ENCODE measurements at places on chromosomes 12 and 14.

DNA sequence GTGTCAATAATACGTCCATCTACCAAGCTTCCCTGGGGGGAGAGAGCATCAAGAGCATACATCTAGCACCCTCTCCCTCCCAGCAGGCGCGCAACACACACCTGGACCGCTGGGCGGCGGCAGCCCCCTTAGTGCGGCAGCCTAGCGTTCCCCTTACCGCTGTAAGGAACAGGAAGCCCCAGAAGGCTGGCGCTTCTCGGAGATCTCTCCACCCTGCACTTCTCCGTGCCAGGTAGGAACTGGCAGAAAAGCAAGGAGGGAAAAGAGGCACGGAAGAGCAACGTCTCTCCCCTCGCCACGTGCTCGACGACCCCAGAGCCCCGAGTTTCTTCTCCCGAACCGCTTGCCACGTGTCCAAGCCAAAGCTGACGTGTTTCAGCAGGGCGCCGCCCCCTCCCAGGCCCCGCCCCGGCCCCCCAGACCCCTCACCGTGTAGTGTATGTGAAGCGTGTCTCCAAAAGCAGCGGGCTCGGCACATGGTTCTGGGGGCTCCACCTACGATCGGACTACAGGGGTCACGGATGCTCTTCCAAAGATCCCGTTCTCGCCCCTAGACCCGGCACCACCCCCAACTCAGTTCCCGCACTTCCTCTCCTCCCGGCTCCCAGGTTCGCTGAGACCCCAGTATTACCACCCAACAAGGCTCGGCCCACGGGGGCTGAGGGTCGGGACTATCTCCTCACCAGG is 532 bp downstream of the FKBP11 start:
- peak; percentile 70 for DNase-seq

DNA sequence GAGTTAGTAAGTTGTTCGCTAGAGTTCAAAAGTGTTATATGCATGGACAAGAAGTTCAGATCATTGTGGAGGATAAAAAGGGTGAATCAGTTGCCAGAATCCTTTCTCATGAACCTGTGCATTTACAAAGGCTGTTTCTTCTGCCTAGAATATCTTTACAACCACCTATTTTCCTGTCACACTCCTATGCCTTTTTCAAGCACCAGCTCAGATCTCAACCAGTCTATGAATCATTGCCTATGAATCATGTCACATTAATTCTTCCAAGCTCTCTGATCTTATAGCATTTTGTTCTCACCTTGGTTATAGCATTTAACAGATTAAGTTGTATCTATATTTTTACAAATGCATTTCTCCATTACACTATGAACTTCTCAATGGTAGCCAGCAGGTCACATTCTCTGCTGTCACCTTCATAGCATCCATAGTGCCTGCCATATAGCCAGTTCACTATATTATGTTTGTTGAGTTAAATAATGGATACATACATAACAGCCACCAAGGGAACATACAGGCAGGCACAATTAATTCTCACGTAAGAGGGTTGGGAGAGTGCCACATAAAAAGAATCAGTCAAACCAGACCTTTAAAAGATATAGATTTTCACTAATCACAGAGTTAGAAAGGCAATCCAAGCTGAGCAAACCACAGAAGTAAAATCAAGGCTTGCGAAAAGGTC is 573.0 kb downstream of the FOXG1 start:
- no peak for DNase-seq

GRCh38 chr12:29223956-29224543 is 75.0 kb downstream of the FAR2 start:
- no peak for DNase-seq

GRCh38 chr14:61750708-61751474 is 11.3 kb upstream of the SNAPC1 start:
- DNase-seq, result peak; percentile 58

- DNase-seq, result no peak
Measured at GRCh38 chr14:66944872-66945271, 244.4 kb upstream of the GARIN2 start.

GRCh38 chr14:59961518-59962062 is 41.6 kb downstream of the LRRC9 start:
- no peak for DNase-seq

- no peak for DNase-seq
Measured at GRCh38 chr12:106308121-106308520, 5.6 kb downstream of the TCP11L2 start.

GRCh38 chr14:79732911-79733655 is 478.2 kb downstream of the DIO2 start:
- no peak for DNase-seq

DNA sequence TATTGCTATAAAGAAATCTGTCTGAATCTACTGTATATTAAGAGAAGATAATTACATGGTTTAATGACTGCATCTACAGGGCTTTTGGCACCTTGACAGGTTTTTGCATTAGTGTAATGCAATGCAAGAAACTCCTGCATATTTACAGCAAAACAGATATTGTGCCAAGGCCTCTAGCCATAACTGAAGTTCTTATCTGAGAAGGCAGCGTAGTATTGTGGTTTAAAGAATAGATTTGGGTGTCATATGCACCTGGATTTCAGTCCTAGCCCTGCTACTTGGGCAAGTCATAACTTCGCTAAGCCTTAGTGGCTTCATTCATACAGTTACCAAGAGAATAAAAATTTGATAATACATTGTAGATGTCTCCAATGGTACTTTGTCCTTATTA is 350.1 kb downstream of the CCDC91 start:
- no peak for DNase-seq

DNA sequence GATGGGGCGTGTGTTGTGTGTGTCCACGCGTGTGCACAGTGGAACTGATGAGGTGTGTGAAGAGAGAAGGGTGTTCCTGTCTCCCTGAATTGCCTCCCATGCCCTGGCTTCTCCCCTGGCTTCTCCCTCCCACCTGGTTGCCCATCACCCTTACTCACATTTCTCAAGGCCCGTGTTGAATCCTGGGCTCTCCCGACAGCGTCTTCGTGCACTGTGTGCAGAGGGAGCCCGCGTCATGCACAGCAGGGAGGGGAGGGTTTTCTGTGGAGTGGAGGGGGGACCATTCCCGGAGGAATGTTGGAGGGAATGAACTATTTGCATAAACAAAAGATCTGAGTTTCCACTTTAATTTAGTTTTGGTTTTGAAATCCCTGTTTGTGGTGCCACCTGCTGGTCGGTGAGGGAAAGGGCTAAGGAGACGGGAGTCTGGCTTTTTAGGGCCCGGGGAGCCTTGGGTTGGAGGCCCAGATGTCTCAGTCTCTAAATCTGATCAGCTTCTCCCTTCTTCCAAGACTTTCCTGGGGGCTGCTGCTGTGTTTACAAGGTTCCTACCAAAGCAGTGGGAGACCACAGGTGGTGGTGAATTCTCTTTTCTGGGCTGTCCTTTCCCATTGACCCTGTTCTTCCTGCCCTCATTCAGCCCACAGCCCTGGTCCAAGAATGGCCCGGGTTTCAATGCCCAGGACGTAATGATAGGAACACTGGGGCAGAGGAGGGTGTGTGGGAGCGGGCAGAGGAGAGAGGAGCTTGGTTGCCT is at the start of gene C1R:
Gene C1R, minus strand, starts transcription at position 217 of the 757 bp plus-strand sequence. Its CDS starts 57 bp downstream, at position 160.
- peak; percentile 32 for DNase-seq

DNA sequence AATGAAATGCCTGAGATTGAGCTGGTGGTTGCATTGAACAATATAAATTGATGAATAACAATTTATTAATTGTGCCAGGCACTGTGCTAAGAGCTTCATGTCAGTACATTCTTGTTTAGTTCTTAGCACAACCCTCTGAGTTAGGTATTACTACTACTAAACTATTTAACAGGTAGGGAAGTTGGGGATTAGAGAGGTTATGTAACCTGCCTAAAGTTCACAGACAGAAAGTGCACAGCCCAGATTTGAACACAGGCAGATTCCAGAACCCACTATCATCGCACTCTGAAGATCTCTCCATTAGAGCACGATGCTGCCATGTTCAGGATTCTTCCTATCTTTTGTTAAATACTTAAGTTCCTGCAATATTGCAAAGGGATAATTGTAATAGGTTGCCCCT is 49.3 kb downstream of the ETV6 start:
- DNase-seq, result no peak

GRCh38 chr14:35696575-35696974 is 112.5 kb downstream of the RALGAPA1 start:
- DNase-seq, result no peak

DNA sequence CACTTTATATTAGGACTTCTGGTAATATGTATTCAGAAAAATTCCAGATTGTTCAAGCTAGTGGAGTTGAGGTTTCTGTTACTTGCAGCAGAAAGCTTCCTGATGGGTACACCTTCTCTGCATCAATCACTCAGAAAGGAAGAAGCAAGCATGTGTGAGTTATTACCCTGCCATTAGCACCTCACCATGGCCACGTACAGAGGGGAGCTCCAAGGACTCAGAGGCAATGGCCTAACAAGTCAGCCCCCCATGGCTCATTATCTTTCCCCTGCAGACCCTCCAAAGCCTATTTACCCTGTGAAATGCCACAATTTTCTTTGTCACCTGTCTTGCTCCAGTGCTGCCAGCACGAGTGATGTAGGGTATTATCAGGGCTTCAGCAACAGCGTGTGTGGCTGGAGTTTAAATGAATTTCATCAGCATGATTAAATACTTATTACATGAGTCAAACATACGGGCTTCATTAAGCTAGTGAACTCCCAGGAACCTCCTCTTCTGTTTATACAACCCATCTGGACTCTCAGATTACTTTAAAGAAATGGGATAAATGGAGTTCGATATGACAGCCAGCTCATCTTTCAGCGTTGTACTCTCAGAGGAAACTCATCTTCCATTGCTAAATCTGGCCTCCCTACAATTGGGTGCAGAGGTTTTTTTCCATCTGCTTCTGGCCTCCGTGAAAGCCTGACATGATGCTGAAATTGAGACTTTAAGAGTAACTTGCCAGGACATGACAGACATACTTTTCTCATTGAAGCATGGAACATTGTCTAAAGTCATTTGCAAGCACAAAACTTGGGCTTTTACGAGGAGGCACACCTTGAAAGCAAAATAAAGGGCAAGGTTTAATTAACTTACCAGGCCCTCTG is 135.9 kb downstream of the TMEM30B start:
- DNase-seq, result no peak

DNA sequence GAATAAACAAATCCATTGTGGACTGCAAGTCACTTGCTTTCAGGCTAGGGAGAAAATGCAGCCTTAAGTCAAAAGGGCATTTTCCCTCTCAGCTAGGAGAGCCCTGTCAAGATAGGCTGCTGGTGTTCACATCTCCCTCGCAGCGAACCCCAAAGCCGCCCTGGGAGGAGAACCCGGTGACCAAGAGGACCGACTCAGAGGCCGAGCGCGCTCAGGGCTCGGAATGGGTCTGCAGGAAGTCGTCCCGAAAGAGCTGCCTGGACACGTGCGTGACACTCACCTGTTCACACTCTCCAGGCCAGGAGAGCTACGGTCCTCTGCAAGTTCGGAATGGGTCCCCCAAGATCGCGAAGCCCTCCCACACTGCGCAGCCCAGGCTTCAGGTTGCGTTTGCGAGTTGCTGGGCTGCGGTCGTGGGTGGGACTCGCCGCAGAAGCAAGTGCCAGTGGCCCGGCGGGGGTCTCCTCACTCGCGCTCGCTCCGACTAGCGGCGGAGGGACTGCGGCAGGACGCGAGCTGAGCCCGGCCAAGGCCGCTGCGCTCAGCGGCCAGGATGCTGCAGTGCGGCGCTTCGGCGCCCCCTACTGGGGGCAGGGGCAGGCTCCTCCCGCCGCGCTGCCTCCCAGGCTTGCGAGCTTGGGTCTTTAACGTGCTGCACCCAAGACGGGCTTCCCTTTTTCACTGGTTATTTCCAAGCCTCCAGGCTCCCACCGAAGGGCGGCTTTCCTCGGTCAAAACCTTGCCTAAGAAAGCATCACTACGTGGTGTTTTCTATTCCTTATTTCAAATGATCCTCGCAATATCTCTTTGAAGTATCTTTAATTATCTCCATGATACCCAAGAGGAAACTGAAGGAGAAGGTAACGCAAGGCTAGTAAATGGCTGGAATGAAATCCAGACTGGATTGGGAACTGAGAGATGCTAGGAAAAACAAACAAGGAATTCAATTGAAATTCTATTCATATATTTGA is at the start of gene RERG:
Gene RERG, minus strand, starts transcription at position 503 of the 971 bp plus-strand sequence. CDS start 3,928 bp downstream, outside the sequence.
- DNase-seq, result peak; percentile 14

DNA sequence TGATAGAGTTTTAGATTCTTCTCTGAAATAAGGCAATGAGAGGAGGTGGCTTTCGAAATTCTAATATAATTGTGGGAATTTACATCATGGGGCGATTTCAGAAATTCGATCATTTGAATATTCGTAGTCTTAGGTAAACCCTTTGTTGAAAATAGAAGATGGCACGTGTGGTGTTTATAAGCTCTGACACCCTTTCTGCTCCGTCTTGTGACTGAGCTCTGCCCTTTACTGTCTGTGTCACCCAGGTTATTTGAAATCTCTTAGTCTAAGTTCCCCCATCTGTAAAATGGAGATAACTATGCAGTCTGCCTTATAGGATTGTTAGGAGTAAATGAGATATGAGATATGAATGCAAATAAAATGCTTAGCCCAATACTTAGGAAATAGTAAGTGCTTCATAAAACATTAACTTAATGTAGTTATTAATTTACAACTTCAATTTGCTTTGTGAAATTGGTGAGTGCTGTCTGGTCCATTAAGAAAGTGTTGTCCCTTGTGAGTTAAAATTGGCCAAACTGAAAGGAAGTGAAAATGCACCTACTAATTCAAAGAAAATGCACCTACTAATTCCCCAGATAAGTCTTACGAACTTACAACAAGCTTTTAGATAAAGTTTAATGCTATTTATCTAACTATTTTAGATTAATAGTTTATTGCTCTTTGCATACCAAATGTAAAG is 1.5 kb downstream of the BMAL2 start:
- no peak for DNase-seq

DNA sequence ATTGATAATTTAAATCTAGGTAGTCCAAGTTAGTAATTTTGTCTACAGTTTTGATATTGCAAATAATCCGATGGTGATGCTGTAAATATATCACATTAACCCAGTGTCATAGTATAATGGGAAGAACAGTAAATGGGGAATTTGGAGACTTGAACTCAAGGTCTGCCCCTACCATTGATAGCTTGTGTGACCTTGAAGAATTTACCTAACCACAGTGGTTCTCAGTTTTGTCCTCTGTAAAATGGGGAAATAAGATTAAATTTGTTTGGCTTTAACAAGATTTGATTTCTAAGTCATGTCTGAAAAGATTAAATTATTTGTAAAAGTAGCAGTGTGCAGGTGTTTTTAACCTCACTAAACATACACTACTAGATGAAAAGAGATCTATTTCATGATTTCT is 100.9 kb downstream of the UNC79 start:
- DNase-seq, result no peak
